Stimulated activated CD8-positive, alpha-beta memory T cell treated with anti-CD3 and anti-CD28 coated beads, Interleukin-15, amount 100 ng/mL, for 1 hour (primary cell): ENCODE measurements at places on chromosomes 7 and 10.

DNA sequence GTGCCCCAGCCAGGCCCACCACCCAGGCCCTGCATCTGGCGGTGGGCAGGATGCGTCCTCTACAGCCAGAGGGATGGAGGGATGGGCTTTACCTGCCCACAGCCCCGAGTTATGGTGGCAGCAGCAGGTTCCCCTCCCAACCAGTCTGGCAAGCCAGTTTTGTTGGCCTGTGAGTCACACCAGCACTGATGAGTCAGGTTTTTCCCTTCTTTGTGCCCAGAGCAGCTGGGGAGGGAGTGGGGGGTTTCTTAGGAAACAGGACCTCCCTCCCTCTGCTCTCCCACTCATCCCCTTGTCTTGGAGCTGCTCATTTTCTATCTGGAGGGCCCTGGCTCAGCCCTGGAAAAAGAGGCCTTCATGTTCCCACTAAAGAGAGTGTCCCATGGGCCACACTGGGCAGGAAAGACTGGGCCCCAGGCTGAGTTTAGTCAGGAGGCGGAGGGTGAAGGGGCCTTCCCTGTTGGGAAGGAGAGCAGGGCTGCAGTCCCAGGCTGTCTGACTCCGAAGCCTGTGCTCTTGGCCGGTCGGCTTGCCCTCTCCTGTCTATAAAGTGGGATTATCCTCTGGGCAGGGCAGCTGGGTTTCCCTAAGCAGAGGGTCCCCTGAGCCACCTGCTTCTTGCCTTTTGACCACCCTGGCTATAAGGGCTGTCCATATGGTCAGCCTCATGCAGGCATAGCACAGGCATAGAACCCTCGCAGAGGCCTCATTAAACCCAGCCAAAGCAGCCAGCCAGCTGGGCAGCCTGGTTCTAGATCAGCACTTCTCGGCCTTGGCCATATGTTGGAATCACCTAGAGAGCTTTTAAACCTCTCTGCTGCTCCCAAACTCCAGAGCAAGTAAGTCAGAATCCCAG, 30.2 kb upstream of the ANKRD2 start:
- no peak for DNase-seq

- peak; percentile 65 for DNase-seq
Observed at GRCh38 chr10:70602665-70603448, at the start of gene PRF1. Gene PRF1, minus strand, starts transcription at chr10:70602741. Its CDS starts 1,839 bp downstream, at chr10:70600902.

- DNase-seq, result no peak
Observed at GRCh38 chr10:28668363-28669226, 8.7 kb upstream of the BAMBI start.

DNA sequence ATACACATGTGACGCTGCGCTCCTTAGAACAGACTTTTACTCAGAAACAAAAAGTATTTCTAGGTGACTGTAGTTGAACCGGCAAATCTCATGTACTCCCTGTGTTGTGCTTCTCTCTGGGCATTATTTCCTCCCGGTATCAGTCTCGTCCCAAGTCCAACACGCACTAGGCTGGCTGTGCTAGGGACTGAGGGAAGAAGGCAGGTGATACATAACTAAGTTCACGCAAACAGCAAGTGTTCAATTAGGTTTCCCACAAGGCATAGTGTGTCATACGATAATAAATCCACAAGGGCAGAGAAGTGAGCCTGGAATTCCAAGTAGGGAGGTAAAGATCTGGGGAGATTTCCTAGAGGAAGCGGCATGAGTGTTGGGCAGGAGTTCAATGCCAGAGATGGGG, 20.4 kb downstream of the FAM53B start:
- DNase-seq, result no peak

DNA sequence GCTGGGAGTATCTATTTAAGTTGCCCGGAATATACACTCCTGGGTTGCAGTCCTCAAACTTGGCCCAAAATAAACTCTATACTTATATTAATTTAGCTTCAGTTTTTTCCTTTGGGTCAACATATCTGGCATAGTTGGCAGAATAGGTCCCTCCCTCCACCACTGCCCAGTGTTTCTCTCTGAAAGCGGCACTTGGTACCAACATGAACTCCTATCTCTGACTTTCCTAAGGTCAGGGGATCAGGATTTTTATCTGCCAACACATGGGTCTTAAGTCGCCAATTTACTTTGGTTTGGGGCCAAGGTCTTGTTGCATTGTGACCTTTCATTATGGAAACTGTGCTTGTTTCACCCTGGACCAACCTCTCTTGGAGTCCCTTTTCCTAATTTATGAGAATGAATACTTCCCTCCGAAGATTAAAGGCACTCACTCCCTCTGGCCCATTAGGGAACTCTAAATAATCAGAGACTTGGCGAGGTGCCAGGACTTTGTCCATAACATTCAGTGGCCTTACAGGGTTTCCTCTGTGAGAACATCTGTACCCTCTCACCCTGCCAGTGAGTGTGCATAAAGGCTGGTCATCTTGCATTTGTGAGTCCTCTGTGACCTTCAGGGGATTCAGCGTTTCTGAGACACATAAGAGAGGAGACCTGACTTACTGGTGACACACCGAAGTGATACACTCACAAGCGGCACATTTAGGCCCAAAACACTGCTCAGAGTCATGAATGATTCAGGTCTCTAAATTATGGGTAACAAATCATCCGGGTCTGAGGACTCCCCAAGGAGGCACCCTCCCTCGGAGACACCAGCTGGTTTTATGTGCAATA, 19.7 kb upstream of the FKBP9 start:
- DNase-seq, result no peak

GRCh38 chr10:6478722-6479121, 101.4 kb downstream of the PRKCQ start:
- DNase-seq, result no peak

DNA sequence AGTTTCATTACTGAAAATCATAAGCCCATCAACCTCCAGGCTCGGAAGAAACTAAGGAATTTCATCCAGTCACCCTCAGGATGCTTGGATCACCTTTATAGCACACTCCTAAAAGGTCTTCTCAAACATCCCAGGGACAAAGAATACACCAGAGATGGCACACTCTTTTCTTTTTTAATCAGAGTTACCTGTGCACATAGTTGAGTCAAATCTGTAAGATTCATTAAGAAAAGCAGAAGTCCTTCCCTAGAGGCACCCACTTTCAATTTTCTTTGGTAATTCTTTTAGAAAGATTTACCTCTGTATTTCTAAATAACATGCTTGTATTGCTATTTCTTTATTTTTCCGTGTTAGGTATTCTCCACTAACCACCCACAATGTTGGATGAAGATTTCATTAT, 50.6 kb upstream of the IL6 start:
- DNase-seq, result no peak

GRCh38 chr7:46930366-46930765, 651.5 kb downstream of the TNS3 start:
- no peak for DNase-seq

GRCh38 chr7:106471686-106472440, 187.1 kb upstream of the NAMPT start:
- DNase-seq, result no peak

GRCh38 chr7:142896741-142897379, 11.3 kb upstream of the TRPV6 start:
- no peak for DNase-seq

DNA sequence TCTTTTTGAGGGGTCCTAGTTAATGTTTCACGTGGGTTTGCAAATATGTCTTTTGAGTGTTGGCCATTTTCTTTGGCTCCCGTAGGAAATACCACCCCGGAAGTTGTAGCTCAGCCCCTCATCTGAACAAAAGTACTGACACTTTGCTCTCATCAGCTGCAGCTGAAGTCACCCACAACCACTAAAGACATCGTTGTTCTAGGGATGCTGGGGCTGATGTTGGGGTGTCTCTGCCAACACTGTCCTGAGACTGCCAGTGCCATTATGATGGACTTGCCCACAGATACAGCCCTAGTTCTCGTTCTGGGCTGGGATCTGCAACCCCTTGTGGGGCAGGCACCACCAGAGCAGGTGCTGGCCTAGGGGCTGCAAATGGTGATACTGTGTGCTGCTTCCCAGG, 82.6 kb upstream of the ARHGAP21 start:
- no peak for DNase-seq

DNA sequence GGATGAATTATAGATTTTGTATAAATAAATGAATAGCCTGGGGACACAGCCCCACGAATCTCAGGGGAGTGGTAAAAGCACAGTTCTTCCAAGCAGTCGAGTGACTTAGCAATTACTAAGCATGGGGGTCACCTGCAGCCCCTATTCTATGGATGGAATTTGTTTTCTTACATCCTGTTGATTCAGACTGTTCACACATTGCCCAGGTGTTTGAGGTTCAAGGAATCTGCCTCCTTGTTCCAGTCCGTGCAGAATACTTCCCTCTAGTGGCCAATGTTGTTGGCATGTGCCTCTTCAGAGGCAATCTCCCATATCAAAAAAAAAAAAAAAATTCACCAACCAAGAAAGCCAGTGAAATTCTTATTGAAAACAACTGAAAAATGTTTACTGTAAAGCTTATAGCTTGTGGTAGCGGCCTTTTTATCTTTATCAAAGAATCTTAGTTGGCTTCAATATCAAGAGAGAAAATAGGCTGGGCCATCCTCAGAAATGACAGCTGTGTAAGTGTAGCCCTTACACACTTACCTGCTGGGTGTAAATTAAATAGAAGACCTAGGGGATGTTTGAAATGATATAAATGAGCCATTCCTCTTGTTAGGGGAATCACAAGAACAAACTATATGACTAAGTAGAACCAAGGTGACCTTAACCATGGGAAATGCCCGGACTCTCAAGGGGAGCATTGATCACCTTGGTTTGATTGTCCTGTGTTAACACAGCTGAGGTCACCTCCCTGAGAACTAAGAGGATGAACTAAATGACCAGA, 7.8 kb downstream of the LIPM start:
- DNase-seq, result no peak

DNA sequence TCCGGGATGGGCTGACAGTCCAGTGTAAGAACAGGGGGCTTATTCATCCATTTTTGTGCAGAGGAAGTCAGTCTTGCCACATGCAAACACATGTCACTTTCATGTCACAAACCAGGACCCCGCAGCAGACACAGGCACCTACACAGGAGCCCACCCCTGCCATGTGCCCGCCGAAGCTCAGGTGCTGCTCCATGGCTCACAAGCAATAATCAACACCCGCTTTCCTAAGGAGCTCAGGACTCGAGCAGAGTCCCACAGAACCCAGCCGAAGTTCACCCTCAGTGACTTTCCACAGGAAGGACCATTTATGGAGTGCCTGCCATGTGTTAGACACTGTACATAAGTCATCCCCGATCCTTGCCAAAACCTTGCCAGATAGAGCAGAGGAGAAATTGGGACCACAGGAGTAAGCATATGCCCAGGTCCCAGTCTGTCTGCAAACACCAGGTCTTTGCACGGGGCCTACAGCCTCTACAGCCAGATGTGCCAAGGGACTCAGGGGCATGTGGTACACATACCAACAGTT, 99.4 kb downstream of the EBF3 start:
- DNase-seq, result no peak

DNA sequence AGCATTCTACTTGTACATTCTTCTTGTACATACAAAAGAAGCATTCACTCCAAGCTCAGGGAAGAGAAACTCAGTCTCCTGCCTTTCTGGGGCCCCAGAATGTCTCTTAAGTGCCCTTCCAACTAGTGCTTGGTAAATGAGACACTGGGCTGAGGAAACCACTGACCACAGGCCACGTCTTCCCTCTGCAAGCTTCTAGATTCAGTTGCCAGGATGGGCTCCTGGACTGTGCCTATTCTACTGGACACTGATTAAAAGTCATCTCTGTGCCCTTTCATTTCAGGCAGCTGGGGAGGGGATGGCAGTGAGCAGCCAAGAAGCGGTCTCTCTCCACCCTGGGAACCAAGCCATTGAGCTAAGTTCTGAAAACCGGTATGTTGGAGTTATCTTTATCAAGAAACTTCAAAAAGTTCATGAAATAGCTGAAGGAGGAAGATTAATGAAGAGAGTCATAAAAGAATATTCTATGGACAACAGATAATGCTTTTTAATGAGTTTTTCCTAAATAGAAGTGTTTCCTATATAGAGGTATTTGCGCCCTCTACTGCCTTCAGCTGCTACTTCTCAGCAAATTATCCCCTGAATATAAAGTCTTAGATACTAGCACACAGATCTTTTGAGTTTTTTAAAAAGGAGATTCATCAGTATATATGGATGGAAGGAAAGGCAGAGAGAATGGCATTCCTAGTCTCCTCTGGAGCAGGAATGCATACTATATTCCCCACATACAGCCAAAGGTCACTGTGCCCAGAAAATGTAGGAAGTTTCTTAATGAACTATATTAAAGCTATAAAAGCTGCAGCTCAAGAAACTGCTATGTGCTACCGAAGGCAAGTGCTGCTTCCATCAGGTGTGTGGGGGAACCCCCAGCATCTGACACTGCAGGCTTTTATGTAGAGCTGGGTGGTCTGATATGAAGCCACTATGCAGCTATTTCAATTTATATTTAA, 8.4 kb upstream of the IFIT1B start:
- no peak for DNase-seq

DNA sequence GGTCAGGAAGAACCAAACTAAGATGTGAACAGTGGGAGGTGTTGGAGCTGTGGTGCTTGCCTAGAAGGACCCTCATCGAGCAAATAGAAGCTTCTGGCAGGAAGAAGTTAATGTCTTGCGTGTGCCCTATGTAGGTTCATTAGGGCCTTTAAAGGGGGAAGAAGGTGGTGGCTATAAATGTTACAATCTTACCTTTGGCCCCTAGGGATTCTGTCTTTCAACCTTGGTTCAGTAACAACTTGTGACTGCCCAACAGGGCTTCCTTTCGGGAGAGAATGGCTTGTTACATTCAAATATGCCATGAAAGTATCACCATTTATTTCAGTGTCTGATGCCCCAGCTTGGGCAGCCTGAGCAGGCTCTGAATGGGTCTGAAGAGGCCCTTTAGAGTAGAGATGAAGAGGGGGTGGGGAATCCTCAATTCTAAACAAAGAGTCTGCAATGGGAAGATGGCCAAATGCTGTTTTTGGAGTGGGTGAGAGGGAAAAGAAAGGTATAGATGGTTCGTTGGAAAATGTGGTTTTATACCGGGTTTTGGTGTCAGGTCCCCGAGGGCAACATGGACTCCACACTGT, 108.0 kb downstream of the TCF7L2 start:
- no peak for DNase-seq

DNA sequence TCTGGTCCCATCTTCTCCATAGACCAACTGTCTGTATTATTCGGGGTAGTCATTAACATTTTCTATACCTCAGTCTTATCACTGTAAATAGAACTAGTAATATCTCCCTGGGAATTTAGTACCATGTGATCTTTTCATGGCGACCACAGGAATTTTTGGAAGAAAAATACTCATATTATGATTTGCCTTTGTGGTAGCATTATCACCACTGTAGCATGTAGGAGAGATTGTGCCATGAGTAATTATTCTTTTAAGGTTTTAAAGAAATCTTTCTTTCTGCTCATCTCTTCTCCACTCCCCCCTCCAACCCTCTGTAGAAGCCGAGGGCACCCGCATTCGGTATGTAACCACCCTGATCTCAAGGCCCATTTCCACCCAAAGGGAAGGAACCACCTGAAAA, 25.0 kb downstream of the ZNF365 start:
- no peak for DNase-seq

- DNase-seq, result no peak
Observed at GRCh38 chr7:92839901-92840300, 3.5 kb upstream of the CDK6 start.

- DNase-seq, result no peak
Observed at GRCh38 chr10:1054684-1055083, 1.5 kb upstream of the WDR37 start.
